Pancreas (tissue), 10 donors: ENCODE measurements at places on chromosomes 3 and 15. TPM values are rescaled to one million over a fixed set of nuclear protein-coding genes. Genes with fewer than 3 reads are reported as not detected.

Gene SPINK8
- total RNA-seq, result not detected

- DNase-seq, result no peak
These were observed 30.6 kb downstream of the PLCH1 start for GRCh38 chr3:155714295-155714718.

Gene RLBP1
- total RNA-seq, result not detected

DNA sequence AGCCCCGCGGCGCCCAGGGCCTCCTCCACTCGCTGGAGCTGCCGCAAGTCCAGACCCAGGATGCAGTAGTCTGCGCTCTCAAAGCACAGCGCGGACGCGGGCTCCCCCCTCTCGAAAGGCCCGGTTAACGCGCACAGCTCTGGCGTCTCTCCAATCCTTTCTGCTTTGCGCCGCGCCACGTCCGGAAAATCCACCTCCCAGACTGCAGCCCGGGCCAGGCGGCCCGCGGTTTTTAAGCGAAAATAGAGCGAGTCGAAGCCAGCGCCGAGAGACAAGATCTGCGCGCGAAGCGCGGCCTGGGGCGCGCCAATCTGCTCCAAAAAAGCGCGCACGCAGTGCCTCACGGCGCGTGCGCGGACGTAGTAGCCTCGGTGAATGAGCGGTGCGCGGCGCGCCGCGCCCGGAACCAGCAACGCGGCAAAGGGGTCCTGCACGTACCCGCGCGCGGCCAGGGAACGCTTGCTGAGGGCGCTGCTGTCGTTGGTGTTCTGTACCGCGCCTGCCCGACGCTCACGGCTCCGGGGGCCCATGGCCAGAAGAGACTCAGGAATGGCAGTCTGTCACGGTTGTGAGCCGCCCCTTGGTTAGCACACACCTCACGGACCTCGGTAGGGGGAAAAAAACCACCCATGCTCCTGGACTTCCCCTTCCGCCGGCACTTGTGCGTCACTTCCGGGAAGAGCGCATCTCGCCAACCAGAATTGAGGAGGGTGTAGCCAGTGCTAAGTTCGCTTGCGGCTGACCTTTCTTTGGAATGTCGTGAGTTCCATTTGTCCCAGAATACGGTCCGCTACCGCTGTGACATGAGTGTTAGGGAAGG, at the start of gene LCMT2:
LCMT2 (minus strand) TSS at position 614 of the 820 bp plus-strand sequence; CDS start at position 530, 84 bp downstream.
- DNase-seq, result peak; percentile 90

DNA sequence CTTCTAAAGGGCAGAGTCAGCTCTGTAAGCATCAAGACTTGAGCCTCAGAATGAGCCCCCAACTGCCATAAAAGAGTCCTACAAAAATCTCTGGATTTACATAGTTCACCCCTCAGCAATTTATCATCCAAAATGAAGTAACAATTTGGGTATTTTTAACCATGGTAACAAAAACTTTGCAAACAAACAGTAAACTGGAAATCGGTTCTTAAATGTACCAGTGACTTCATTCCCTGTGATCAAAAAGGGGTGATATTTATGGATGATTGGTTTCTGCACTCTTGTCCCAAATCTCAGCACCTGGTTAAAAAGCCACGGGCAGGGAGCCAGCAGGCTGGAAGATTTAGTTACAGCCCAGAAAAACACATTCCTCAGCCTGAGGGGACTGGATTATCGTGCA, 73.6 kb downstream of the TFG start:
- DNase-seq, result no peak

DNA sequence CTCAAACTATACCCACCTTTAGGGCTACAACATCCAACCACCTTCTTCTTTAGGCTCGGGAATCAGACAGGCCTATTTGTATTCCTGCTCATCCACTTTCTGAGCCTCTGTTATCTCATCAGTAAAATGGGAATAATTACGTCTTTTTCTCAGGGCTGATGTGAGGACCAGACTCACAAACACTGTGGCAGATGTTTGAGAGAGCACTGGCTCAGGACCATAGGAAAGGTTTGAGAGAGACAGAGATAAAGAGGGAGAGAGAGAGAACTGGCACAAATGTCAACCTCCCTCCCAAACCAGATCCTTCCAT, 4.8 kb upstream of the DAPK2 start:
- no peak for DNase-seq

DNA sequence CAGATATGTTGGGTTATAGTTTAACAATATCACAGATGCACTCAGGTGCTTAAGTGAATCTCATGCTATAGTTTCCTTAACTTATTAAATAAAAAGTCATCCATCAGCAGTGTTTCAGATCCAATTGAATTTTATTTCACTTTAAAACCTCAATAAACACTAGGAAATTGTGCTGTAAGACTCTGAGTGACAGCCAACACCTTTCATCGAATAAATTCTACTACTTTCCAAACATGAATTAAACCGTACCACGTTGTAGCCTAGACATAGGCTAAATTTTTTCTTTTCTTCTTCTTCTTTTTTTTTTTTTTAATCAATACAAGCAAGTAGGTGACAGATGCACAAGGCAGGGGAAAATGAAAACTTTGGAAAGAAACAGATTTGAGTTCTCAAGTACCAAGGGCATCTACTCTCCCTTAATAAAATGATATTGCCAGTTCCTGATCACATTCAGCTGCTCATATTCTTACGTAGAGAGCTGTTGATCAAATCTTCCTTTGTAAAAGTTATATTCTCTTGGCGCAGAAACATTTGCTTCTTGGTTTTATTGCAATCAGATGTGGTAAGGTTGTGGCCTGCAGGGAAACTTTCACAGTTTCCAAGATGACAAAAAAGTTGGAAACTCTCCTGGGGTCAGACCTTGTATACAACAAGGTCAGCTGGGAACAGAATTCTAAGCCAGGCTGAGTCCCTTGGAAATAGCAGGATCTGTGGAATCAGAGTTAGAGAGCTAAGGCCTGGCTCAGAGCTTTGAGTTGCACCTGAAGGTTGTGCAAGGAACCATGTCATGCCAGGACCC, 147.7 kb downstream of the CD47 start:
- DNase-seq, result no peak

DNA sequence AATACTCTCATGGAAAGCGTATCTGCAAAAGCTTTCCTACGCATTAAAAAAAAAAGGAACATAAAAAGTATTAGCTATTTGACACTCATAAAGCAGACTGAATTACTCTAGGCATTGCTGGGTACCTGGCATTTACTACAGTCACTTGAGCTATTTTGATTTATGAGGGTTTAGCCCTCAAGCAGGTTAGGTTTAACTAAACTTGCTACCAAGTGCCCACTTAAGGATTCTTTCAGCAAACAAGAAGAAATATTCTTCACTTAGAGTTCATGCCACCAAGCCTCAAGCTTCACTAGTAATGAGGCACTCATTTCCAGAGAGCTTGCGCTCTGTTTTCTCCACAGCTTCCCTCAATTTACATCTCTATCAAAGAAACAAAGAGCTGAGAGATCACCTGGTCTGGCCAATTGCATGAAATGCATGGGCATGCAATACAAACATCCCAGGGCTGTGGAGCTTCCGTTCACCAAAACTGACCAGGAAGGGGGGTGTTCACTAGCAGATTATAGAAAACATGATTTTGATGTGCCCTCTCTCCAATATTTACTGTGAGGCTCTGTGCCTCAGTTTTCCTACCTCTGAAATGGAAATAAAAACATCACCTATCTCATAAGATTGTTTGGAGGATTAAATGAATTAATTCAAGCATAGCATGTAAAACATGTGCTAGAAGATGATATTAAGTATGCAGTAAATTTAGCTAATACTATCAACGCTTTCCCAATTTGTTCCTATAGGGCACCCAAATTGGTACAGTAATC, 217.3 kb downstream of the RORA start:
- DNase-seq, result no peak

DNA sequence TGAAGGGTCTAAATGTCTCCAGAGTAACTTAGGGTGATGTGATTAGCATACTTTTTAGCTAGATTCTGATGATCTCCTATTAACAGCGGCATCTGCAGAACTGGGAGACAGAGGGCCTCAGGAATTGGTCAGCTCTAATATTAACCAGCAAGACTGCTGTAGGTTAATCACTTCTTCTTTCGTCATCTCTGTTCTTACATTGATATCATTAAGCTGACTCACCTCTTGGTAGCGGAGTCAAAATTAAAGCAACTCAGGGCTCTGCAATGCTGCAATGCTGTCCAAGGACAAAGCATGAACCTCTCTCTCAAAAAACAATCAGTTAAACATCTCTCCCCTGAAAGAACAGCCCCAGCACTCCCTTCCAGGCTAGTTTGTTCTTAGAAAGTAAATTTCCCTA, 57.5 kb upstream of the TRA2B start:
- no peak for DNase-seq

Gene GOLGA8T
- 0.86 TPM for total RNA-seq

GRCh38 chr15:96891046-96891445, 560.5 kb downstream of the NR2F2 start:
- no peak for DNase-seq

Gene GOLGA6B
- total RNA-seq, result not detected

Gene ACKR4
- total RNA-seq, result 0.74 TPM

Gene PATL2
- 0.42 TPM for total RNA-seq

Gene ITIH3
- 0.49 TPM for total RNA-seq

- DNase-seq, result no peak
These were observed 194.3 kb downstream of the RORA start for GRCh38 chr15:61034678-61035291.

DNA sequence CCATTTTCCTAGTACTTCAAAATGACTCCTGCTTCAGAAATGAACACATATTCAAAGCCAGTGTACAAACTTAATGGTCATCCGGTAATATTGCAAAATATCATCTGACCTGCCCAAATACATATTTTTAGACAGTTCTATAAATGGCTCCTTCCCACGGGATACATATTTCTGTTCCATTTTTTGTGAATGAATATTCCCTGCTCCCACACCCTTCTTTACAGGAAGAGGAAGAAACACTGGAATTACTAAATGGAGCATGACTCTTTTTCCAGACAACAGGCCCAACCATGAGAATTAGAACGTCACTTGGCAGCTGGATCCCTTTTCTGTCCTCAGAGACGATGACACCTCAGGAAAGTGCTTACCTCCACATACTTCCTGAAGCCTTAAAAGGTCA, 38.0 kb upstream of the CBLB start:
- peak; percentile 15 for DNase-seq

DNA sequence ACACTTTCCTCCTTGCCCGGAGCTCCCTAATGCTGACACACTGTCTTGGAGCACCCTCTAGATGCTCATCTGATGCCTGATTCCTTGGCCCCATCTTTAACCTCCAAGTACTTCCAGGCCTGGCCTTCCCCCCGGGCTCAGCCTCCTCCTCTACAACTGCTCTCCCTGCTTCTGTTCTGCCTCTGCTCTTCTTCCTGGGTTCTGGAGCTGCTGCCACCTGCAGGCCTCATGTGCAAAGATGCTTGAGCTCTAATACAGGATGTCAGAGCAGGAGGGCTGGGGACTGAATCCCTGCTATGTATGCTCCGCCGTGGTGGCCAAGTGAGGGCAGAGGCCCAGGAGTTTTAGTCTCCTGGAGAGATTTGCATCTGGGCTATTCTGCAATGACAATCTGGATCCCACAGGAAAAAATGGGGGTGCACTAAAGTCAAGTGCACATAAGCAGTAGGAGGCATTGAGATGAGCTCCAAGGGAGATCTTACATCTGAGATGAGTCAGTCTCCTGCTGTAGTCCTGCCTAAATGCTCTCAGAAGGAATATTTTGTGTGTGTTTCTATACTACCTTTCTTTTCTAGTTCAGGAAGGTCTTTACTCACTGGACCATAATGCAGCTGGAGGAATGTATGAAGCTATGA, 296.3 kb downstream of the UACA start:
- DNase-seq, result peak; percentile 25

- no peak for DNase-seq
These were observed 8.8 kb upstream of the B3GNT5 start for GRCh38 chr3:183244219-183244618.

GRCh38 chr3:71673486-71673885, 51.7 kb downstream of the EIF4E3 start:
- DNase-seq, result no peak

Gene PLSCR5
- not detected for total RNA-seq

DNA sequence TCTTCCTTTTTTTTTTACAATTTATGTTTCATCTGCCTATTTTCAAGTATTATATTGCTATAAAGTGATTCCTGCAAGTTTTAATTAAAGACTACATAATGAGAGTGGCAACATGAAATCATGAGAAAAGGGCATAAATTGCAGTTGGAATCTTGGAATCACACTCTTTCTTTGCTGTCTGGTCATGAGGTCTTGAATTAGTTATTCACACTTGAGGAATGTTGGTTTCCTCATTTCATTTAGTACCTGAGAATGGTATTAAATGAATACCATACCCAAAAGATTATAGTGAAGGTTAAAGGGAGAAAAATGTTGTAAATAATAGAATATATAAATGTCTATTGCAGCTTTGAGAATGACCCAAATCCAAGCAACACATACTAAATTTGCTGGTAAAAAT, 25.8 kb upstream of the CNTN3 start:
- DNase-seq, result no peak

DNA sequence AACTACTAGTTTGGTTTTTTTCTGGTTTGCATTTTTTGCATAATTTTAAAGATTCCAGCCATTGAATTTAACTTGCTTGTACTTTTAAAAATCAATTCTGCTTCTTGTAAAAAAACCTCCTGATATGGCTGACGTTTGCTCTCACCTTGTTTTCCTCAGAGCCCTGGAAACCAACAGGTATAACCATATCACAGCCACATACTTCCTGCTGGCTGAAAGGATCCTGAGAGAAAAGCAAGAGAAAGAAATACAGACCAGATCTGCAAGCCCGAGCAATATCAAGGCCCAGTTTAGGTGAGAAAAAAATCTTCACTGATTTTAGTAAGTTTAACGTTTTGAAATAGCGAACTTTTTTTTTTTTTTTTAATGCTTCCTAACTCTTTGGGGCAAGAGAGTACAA, 56.8 kb downstream of the SNRK start:
- DNase-seq, result no peak

Gene RNU5B-1
- 21.6 TPM for total RNA-seq

GRCh38 chr3:15601046-15601398, 347 bp downstream of the HACL1 start:
- DNase-seq, result no peak

- DNase-seq, result no peak
These were observed 78.8 kb upstream of the CTNNB1 start for GRCh38 chr3:41120460-41120859.

GRCh38 chr15:50312636-50313035, 42.4 kb downstream of the GABPB1 start:
- no peak for DNase-seq

GRCh38 chr3:98536456-98537017, 4.8 kb downstream of the GPR15 start:
- no peak for DNase-seq

Gene CSTA
- 2.1 TPM for total RNA-seq

Gene CRABP1
- 0.37 TPM for total RNA-seq

DNA sequence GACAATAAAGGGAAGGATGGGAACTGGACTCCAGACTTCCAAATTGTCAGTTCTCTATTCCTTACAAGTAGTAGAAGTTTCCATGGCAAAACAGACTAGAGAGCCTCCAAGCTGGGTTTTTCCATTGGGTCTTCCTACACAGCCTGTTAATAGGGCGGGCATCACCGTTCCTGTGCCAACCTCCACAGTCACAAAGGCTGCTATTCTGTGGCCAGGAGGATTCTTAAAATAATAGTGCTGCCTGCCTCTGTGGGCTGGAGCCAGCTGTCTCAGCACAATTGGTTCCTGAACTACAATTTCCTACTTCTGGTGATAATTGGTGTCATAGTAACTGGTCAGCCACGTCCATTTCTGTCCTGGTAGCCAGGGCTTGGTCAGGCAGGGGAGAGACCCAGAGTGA, 38.6 kb downstream of the LYZL4 start:
- DNase-seq, result no peak
